ENCODE measurements at places on chromosomes 7 and 10.

- no peak for DNase-seq
Measured at GRCh38 chr10:99782447-99783286, at the start of gene ABCC2. TSS of gene ABCC2 (plus strand) at chr10:99782640. CDS start at chr10:99782845, 205 bp downstream.

DNA sequence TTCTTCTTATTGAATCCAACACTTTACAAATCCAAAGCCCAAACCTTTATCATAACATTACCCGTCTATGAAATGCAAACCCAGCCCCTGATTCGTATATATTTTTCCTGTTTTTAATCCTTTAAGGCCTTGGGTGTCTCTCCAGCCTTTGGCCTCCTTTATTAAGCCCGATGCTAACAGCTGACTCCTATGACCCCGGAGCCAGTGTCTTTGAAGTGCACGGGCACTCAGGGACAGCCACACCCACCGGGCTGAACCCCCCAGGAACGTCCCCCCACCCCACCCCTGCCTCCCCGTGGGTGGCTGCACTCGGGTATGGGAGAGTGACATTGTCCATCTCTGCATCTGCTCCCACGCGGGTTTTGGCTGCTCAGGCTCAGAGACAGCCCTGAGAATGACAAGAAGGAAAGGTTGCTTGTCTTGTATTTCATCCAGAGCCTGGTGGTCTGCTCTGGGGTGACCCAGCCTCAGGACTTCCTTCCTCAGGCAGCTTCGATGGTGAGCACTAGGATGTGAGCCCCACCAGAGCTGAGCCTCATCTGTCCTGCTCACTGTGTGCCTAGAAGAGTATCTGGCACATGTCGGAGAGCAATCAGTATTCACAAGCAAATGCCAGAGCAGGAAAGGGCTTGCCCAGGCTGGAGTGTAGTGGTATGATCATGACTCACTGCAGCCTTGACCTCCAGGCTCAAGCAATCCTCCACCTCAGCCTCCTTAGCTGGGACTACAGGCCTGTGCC is 210.4 kb downstream of the SKIDA1 start:
- DNase-seq, result no peak

GRCh38 chr7:47095946-47096345 is 486.0 kb downstream of the TNS3 start:
- DNase-seq, result no peak

DNA sequence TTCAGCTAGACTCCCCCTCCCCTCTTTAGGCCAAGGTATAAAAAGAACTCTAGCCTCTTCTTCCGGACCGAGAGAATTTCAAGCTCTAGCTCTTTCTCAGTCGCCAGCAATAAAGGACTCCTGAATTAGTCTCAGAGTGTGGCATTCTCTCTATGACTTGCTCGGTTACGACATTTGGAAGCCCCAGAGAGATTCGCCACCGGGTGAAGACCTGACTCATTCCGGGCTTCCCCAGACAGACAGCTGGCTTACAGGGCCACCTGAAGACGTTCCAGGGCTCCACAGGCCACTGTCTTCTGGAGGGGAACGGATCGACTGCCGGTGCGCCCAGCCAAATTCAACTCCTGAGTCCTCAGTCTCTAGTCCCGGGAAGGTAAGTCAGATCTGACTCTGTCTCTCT is at the start of gene AKR1B15:
Gene AKR1B15 (plus strand): TSS at position 234 of the 400 bp plus-strand sequence. CDS start 15,510 bp downstream, outside the sequence.
- DNase-seq, result no peak

DNA sequence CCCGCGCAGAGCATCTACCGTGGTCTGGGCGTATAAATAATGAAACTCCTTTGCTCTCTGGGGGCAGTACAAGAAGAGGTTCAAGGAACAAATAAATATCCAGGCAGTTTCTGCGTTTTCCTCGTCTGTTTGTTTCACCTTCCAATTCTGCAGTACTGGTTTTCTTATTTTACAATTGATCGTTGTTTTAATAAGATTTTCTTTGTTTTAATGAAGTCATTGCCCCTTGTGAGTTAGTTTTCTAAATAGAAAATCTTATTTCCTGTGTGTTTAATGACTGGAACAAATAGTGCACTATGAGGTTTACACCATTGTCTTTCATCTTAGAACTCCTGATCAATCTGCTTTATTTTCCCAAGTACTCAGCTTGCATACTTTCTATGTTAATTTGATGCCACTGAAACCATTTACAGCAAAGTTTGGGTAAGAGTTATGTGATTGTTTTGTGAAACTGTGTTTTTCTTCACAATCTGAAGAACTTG is 1.2 kb downstream of the PLEKHA1 start:
- no peak for DNase-seq

DNA sequence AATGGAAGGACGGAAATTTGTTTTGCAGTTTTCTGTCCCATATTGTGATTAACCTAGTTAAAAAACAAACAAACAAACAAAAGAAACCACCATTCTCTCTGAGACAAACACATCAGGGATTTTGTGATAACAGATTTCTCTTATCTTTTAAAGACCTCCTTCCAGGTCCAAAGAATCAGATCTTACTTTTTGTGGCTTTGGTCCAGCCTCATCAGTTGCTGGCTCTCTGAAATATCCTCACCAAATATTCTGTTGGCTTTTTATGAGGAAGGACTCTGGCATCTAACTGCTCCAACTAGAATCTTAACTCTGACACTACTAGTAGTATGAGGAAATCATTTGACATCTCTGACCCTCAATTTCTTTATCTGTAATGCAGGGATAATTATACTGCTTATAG is 4.8 kb downstream of the FAM204A start:
- DNase-seq, result no peak

Measured in KG1 (cell line).